H4 (cell line): ENCODE measurements at places on chromosomes 5 and 9.

- DNase-seq, result no peak
Observed at GRCh38 chr9:121107029-121107428, 32.3 kb downstream of the CNTRL start.

DNA sequence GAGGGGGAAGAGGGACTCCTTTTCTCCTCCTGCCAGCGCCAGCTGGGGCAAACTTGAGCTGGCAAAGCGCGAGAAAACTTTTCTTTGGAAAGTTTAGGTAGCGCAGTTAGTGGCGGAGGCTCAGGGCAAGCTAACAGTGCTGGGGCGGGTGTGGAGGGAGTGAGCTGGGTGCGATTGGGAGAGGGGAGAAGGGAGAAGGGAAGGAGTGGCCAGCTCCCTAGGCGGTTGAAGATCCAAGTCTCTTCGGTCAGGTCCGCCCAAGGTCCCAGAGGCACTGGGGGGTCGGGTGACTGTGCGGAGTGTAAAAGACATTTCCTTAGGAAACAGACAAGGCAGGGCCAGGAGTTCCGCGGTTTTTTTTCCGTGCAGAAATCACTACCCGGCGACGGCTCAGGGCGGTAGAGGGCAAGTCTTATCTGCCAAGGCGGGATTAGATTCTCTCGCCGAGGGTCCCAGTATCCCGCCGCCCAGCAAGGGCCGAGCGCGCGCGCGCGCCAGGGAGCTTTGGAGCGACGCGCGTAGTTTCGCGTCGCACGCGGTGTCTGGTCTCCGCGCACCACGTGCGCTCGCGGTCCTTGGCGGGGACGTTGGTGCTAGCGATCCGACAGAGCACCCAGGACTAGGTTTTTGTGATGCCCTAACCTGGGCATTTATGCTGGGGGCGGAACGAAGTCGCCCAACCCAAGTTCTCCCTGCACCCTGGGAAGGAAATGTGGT lies 33.6 kb upstream of the NFIB start:
- DNase-seq, result no peak

DNA sequence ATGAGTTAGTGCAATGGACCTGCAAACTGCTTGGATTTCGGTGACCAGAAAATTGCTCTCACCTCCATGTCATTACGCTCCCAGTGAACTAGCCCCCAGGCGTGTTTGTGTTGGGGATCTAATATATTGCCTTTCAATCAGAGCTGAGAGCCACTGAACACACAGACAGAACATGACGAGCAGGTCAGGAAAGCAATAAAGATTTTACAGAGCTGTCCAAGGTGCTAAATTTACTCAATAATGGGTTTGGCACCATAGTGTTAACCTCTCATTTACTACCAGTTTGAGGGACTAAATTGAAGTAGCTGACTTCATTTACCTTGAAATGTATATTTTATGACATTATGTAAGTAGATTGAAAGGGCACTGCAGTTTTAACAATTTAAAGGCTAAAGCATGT lies 383.0 kb downstream of the EBF1 start:
- DNase-seq, result no peak

GRCh38 chr5:130796902-130797301 lies 368.2 kb downstream of the HINT1 start:
- no peak for DNase-seq

GRCh38 chr5:148559461-148559860 lies 94.9 kb downstream of the HTR4 start:
- no peak for DNase-seq

- DNase-seq, result no peak
Observed at GRCh38 chr5:160083501-160083900, 35.7 kb downstream of the PWWP2A start.

- DNase-seq, result no peak
Observed at GRCh38 chr5:177117441-177118045, 16.0 kb upstream of the NSD1 start.

GRCh38 chr5:89349246-89349980 lies 466.4 kb upstream of the MEF2C start:
- DNase-seq, result no peak

- no peak for DNase-seq
Observed at GRCh38 chr5:63602971-63603370, 359.3 kb downstream of the HTR1A start.

- DNase-seq, result no peak
Observed at GRCh38 chr9:94112716-94113465, 28.6 kb downstream of the PTPDC1 start.

GRCh38 chr9:536597-537511 lies 304.6 kb upstream of the DMRT1 start:
- no peak for DNase-seq

DNA sequence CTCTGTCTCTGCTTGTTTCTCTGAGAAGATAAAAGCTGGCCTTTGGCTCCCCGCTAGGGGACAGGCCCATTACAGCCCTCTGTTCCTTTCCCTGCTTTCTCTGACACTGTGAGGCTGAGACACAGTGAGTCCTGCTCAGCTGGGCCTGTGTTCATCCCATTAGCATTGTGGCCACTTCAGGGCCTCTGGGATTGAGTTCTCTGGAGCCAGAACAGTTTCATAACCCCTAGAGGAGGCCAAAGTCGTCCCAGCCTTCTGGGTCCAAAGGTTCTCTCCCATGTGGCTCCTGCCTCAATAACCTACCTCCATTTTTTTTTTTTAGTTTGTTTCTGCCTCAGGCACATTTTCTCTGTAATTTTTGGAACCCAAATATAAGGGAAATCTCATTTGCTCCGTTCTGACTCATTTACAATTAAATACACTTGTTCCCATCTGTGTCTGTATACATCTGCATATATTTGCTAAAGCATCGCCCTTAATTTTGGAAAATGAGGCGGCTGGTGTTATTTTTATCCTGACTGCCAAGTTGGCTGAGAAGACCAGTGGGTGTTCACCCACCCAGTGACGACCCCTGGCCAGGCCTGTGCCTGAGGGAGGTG lies 27.3 kb upstream of the CTNNA1 start:
- DNase-seq, result peak; percentile 26

GRCh38 chr5:1410156-1411014 lies 34.9 kb downstream of the SLC6A3 start:
- no peak for DNase-seq

DNA sequence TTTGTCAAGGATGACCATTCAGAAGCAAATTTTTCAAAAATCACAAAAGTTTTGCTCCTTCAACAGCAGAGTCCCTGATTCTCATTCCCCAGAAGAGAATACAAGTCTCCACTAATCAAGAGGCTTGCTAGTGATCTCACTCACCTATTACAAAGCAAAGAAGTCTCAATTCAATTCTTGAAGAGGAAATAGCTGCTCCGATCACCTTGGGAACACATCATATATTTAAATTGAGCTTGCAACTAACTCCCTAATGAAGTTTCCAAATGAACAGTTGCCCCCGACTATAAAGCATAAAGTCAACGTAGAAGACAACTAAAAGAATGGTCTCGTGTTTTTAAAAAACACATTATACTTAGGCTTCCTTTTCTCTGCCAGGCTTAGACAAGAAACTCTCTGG lies 1.6 kb downstream of the LIFR start:
- no peak for DNase-seq

DNA sequence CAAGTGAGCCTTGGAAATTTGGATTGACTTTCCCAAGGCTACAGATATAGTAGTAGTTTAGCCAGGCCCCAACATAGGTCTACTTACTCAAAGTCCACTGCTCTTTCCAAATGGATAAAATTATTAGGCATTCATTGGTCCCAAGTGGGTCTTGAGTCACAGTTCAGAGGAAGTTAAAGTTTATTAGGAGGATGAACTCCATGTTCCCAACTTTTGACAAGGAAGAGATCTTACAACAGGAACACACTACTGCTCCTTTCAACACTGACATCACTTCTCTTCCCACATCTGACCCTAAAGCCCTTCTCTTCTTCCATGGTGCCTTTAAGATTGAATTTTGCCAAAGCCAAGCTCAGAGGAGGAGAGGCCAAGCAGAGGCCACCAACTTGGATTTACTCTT lies 234.5 kb upstream of the TRIM32 start:
- no peak for DNase-seq

GRCh38 chr5:80600943-80601693 lies 31.0 kb upstream of the ANKRD34B start:
- DNase-seq, result no peak

DNA sequence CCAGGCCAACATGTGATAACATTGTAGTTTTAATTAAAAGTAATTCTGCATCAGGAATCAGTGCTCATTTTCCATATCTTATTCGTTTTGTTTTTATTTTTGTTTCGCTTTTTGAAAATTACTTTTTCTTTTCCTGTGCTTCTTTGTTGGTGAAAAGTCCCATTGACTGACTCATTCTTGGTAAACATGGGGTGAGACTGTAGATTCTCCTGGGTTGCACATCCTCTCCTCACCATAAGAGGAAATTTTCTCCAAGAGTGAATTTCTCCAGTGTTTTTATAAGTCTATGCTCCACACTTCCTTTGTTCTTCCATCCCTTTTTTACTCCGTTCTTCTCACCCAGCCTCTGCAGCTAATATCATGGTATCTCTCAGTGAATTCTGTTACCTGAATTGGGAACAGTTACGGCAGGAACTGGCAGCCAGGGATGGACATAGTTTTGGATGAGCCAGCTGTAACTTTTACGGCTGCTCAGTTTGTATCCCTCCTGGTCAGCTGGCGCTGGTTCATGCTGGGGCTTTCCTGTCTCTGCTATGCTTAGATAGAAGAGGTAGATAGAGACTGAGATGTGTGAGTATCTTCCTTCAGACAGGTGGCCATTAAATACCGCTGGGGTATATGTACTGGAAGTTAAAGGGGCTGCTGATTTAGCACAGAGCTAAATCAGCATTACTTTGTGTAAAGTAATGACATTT lies 80.0 kb downstream of the MAN2A1 start:
- no peak for DNase-seq

DNA sequence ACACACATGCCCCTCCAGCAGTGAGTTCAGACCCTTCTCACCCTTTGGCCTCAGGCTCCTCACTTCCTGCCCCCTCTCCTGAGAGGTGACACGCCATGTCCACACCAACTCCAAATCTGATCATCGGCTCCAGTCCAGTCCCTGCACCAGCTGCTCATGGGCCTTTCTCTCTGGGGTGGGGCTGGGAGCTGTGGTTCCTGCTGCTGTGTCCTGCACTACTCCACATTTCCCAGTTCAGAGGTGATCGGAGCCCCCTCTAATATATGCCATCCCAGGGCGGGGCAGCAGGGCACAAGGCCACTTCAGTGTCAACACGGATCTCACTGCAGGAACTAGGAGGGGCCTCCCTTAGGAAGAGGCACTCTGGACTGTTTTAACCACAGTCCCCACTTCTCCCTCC lies 91.5 kb downstream of the ADAMTS2 start:
- DNase-seq, result no peak

DNA sequence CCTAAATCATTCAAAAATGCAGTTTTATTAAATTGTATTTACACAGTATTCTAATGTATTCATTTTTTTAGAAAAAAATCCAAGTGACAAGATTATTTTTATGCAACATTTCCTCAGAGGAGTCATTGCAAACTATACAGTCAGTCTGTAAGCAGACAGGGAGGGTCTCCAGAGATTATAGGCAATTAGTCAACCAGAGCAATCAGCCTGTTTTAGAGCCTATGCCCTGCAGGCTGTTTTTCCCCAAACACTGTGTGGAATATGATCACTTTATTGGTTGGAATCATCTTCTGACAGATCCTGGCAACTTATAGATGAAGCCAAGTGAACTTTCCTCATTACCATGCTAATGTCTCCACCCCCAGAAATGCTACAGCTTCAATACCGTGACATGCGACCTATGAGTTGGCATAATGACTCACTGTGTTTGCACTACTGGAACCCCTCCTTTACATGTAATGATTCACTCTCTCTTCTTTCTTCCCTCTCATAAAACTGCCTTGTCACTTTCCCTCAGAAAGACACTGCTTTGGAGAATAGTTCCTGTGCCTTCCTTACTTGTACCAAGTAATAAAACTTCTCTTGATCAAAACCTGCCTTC lies 577.7 kb upstream of the FTMT start:
- peak; percentile 95 for DNase-seq

GRCh38 chr9:85941966-85942912 lies 1.3 kb downstream of the NAA35 start:
- DNase-seq, result no peak

- DNase-seq, result no peak
Observed at GRCh38 chr5:142669477-142669876, 16.4 kb downstream of the FGF1 start.

DNA sequence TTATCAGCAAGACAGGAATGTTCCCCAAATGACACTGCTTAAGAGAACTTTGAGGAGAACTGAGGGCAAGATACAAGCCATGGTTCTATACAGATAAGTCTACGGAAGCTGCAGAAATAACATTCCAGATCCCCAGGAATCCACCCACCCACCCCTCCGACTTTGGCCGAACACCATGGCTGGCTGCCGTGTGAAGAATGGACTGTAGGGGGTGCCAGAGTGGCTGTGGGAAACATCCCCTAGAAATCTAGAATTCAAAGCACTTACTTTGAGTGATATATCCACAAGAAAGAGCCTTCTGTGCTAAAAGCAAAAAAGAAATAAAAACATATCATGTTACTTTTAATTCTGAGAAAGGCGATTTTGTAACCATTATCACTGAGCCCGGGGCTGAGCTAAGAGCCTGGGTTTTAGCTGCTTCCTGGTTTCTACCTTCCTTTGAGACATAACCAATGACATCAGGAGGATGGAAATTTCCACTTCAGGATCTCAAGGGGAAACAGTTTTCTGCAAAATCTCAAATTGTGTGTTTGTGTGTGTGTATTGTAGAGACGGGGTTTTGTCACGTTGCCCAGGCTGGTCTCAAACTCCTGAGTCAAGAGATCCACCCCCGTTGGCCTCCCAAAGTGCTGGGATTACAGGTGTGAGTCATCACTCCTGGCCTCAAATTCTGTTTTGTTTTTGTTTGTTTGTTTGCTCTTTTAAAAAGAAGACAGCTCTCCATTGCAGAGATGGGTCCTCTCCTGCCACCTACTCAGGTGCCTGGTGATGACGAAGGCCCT lies 36.4 kb downstream of the GGTA1 start:
- peak; percentile 40 for DNase-seq

DNA sequence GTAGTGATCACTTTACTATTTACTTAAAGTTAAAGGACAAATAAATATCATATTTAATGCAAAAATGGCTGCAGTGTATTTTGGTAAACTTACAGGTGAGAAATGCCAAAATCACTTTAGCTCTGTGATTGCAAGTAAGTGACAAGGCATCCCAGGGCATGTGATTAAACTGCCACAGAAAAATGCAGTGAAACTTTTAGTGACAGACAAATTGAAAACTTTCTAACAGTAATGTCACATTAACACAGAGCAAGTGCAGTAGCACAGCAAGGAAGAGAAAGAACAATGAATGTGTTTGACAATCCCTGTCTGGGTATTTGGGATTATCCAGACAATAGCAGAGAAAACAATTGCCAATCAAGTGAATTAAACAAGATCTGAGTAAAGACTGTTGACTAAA lies 606.8 kb downstream of the SLCO4C1 start:
- DNase-seq, result no peak

DNA sequence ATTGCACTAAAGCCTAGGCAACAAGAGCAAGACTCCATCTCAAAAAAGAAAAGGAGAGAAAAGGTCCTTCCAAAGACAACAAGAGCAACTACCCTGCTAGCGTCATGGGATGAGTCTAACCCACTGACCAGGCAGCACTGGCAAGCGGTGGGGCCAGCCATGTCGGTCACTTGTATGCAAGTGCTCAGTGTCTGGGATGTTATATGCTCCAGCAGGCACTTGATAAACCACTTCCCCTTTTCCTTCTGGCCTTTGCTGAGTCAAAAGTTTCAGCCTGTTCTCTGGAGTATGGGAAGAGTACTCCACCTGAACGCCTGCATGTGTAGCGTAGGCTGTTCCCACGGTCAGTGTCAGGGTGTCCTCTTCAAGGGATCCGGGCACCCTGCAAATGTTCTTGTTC lies 9.2 kb upstream of the MXD3 start:
- DNase-seq, result no peak
